CD4-positive, alpha-beta T cell treated with Interleukin-4 for 4 hours (primary cell): ENCODE measurements at places on chromosomes 12 and 14.

DNA sequence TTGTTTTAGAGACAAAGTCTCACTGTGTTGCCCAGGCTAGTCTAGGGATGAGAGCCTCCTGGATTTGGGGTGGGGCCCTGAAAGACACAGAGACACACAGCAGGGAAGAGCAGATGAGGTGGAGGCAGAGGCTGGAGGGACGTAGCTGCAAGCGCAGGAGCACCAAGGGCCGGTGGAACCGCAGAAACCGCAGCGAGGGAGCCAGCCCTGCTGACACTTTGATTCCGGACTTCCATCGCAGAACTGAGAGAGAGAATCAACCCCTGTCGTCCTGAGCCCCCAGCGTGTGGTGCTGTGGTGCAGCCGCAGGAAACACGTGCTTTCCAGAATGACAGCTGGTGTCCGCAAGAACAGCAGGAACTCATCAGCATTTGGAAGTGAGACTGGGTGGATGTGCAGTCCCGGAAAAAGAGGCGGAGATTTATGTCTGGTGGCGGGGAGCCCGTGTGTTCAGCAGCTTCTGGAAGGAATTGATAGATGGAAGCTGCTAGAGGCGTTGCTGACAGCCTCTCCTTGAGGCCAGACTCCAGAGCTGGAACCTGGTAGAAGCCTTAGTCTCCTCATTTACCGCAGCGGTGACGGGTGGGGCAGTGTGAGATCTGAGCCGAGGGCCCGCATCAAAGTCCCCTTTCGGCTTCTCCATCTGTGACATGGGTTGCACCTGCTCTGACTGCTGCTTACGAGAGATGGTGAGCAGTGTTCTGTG, 21.9 kb upstream of the KLC1 start:
- peak; percentile 52 for DNase-seq

- no peak for DNase-seq
Observed at GRCh38 chr12:57235017-57235727, 5.7 kb downstream of the SHMT2 start.

DNA sequence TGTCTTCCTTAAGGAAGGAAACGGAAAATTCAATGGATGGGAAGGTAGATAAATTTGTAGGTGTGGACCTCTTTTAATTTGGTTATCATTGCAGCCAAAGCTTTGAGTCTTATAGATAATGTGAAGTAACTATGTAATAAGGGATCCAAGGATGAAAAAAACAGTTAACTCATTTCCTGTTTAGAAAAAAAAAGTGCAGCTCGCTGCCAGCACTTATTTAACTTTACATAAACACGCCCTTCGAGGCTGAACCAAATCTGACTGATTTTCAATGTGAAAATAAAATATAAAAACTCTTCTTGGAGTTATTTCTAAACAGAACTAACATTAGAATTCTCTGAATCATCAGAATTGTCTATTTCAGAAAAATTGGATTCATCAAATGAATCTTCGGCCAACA, 7.0 kb downstream of the NUBPL start:
- DNase-seq, result no peak

DNA sequence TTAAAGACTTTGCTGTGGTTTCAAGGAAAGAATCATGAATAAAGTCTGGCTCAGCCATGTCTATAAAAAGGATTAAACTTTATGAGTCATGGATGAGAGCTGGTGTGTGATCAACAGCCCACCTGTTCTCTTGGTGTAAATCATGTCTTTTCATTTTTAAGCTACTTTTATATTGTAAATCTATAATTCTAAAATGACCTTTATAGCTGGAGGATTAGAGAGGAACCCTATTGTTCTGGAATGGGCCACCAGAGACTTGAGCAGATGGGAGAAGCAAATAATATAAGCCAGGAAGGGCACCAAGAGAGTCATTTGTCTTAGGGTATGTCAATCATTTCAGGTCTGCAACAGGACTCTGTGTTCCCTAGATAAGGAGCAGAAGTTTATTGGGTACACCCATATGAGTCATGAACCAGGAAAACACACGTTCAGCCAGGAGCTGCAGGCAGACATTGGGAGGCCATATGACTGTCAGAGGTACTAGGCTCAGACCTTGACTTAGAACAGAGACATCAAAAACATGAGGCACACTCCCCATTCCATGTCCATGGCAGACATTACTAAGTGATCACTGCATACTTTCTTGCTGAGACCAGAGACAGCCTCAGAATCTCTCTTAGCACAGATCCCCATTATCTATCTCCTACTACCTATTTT, 49.3 kb downstream of the NDUFA12 start:
- DNase-seq, result no peak

DNA sequence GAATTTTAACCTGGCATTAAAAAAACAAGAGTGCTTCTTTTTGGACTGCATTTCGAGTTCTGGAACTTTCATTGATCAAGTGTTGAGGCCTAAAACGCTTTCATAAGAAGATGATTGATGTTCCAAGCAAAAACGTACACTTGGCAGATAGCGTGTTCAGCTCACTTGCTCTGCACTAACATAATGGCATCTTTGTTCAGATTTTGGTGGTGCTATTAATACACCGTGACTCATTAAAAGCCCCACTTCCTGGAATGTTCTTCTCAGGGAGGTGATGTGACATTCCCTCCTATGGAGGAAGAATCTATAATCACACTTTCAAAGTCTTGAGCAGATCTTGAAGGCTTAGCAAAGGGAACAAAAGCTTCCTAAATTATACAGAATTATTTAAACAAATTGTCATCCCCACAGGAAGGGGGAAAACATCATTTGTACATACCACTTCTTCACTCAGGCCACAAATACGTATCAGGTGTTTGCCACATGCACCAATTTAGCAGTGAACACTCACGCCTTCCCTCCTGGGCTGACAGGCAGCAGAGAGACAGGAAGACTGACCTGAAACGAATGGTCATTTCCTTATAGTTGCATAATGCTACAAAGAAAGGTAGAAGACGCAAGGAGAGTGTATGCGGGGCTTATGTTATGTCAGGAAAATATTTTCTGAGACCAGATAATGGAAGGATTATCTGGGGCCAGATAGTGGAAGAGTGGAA, 15.4 kb downstream of the HSP90AA1 start:
- no peak for DNase-seq

GRCh38 chr12:3698218-3698974, 54.5 kb downstream of the CRACR2A start:
- DNase-seq, result no peak

GRCh38 chr12:81077686-81078441, at the start of gene ACSS3:
ACSS3 (plus strand) TSS chr12:81078079; CDS start chr12:81078121, 42 bp downstream.
- no peak for DNase-seq

DNA sequence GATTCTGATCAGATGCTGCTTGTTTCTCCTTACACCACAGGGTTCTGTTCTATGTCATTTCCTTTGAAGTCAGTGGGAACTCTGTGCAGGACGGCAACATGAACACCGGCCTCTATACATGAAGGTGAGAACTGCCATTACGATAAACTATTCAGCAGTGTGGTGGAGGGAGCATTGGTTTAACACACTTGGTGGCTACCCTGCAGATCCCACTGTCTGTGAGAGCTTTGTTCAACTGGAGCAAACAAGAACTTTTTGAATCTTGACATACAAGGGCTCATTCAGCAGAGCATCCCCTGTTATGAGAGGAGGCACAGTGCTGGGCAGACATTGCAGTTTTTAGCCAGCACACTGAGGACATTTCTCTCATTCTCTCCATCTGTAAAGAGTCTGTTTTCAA, 10.7 kb upstream of the FRS2 start:
- no peak for DNase-seq

DNA sequence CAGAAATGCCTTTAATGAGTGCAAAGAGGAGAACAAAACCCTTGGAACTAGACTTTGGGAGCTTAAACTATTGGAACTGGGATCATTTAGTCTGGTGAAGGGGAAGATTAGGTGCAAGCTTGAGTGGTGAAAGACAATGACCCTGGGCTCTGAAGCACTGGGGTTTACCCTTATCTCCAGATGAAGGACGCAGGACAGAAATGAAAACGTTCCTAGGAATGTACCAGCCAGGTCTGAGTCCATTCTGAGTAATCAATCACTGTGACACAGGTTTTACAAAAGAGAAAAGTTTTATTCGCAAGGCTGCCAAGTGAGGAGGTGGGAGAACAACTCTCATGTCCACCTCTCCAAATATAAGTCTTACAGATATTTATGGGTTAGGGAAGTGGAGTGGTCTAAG, 249.1 kb downstream of the LRIG3 start:
- no peak for DNase-seq

DNA sequence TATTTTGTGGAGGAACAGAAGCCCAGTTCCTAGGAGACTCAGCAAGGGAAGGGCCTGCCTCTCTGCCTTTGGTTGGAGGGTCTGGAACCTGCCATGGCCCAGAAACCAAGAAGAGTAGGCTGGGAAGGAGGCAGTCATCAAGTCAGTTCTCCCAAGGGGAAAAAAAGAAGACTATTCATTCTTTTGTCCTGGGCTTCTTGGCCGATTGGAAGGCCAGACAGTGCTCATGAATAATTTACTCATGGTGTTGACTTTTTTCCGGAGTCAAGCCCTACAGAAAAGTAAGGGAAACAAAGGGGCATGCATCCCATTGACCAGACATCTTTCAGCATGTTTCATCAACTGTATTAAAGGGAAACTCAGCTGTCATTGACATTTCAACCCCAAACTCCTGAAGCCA, 168.1 kb downstream of the PRKCH start:
- DNase-seq, result no peak

DNA sequence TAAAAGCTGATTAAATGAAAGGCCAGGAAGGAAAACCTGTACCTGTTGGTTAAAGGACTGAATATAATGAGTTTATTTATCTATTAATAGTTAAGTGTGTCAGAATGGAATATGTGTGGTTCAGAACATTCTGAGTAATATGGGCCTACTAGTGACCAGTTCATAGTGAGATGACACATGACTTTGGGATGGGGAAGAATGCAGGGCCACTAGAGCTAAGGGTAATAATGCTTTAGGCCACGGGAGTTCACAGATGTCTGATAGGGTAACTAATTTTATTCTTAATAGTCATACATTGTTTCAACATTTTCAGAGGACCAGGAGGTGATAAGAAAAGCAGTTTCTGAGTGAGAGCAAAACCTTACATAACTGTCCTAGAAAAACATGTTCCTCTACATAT, 247.8 kb upstream of the OR4E1 start:
- DNase-seq, result no peak

DNA sequence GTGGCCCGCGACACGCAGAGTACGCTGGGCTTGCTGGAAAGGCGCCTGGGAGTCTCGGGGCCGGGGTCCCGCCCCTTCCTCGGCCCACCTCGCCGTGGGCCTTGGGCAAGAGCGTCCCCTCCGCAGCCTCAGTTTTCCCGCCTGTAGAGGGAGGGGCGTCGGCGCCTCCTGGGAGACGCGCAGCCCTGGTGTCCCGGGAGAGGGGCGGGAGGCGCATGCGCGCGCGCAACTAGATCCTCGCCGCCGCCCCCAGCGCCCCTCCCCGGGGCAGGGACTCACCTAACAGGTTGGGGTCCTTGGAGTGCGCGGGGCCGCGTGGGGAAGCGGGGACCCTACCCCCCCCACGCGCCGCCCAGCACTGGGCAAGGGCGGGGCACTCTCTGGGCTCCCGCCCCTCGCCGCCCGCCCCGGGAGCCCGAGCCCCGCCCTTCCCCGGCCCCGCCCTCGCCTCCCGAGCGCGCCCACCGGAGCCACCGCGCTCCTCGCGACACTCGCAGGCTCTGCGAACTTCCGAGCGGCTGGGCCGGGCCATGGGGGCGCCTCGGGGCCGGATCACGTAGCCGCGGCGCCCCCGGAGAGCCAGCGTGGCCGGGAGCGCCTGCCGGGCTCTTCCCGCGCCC, at the start of gene KIF26A:
Gene KIF26A (plus strand): TSS at position 490 of the 620 bp plus-strand sequence. CDS start 136 bp downstream, outside the sequence.
- no peak for DNase-seq

- no peak for DNase-seq
Observed at GRCh38 chr12:75953312-75953906, 78.2 kb downstream of the PHLDA1 start.

DNA sequence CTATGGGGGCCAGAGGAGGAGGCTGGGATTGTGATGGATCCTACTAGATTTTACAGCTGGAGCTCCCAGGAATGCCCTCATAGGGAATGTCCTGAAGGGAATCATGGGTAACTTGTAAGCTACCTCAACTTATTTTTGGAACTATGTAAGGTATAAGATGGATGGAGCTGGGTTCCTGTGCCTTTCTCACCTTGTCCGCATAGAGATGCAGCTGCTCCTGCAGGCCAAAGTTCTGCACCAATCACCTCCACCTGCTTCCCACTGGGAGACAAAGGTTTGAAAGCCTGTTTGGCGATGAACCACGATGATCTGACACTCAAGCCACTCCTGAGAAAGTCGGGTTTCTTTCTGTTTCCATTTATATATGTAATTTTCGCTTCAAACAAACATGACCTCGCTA, 648 bp upstream of the AKAP5 start:
- no peak for DNase-seq

GRCh38 chr14:37864861-37865718, 269.7 kb downstream of the TTC6 start:
- DNase-seq, result no peak

DNA sequence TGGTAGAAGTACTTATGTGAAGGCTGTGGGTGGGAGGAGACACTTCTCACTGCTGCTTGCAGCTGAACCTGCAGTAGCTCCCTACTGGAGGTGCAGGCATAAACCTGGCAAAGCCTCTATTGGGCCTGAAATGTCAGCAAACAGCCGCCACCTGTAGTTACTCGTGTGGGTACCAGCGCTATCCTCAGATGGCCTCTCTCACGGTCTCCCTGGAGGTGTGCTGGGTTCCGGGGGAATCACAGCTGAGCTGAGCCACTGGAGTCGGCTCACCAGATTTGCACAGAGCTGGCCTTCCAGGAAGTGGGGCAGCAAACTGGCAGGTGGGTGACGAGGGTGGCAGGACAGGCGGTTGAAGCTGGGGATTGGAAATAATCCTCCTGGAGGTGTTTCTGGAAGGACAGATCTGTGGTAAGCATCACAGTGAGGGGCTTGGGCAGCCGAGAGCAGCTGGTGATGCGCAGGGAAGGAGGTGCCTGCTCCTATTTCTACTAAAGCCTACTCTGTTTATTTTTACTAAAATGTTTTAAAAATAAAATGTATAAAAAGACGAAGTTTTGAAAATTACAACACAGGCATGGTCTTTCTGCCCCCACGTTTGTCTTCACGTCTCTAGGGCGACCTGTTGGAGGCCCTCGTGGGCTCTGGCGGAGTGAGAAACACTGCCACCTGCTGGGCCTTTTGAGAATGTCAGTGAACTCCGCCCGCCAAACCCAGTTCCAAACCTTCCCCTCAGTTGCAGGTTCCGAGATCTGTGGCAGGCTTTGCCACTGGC, 67.8 kb upstream of the PLEKHG3 start:
- DNase-seq, result peak; percentile 68

DNA sequence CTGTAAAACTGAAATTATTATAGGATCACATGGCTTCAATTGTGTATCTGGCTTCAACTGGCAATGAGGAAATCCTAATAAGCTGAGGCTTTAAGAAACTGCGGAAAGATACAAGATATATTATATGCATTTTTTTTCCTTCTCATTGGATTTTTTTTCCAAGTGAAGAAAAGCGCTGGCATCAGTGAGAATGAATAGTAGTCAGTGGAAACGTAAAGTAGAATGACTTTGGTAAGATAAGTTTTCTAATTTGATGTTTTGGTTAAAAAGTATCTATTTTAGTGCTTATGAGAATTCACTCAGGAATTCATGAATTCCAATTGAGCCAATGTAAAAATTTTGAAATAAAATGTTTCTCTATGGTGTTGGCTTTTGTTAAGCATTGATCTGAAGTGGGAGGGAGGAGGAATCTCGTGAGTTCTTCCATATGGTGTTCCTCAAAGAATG, 173.5 kb upstream of the FRMD6 start:
- no peak for DNase-seq
